HEK293T (cell line): ENCODE measurements at places on chromosomes 12 and 14.

- no peak for DNase-seq
Observed at GRCh38 chr12:5907807-5908206, 37.3 kb downstream of the ANO2 start.

DNA sequence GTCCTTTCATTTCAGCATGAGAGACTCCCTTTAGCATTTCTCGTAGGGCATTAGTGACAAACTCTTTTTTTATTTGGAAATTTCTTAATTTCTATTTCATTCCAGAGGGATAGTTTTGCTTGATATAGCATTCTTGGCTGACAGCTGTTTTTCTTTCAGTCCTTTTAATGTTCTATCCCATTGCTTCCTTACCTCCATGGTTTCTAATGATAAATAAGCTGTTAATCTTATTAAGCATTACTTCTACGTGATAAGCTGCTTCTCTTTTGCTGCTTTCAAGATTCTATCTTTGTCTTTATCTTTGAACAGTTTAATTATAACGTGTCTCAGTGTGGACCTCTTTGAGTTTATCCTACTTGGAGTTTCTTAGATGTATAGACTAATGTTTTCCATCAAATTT, 11.6 kb upstream of the TMEM63C start:
- no peak for DNase-seq

GRCh38 chr14:24785698-24786097, 151.7 kb upstream of the GZMB start:
- no peak for DNase-seq

GRCh38 chr14:42421377-42422078, 814.9 kb downstream of the LRFN5 start:
- no peak for DNase-seq

DNA sequence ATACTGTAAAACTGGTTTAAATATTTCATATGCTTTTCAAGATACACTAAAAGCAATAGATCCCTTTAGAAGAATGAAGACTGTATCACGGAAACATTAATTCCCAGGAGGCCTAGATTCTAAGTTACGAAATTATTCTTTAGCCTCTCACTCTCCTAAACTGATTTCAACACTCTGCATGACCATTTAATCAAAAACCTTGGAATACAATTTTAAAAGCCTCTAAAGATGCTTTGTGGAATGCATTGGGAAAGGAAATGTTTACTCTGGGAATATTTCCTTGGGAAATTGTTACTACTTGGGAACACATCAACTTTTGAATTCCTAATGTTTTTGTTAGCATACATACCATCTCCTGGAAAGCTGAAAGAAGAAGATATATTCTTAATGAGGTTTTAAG, 255.7 kb upstream of the FAR2 start:
- DNase-seq: no peak

- no peak for DNase-seq
Observed at GRCh38 chr12:106163712-106164111, 25.0 kb upstream of the NUAK1 start.

GRCh38 chr12:129779033-129779432, 124.8 kb downstream of the TMEM132D start:
- no peak for DNase-seq

- DNase-seq: no peak
Observed at GRCh38 chr12:97177481-97177880, 270.4 kb downstream of the NEDD1 start.

- no peak for DNase-seq
Observed at GRCh38 chr14:84856751-84857534, 673.0 kb upstream of the FLRT2 start.

DNA sequence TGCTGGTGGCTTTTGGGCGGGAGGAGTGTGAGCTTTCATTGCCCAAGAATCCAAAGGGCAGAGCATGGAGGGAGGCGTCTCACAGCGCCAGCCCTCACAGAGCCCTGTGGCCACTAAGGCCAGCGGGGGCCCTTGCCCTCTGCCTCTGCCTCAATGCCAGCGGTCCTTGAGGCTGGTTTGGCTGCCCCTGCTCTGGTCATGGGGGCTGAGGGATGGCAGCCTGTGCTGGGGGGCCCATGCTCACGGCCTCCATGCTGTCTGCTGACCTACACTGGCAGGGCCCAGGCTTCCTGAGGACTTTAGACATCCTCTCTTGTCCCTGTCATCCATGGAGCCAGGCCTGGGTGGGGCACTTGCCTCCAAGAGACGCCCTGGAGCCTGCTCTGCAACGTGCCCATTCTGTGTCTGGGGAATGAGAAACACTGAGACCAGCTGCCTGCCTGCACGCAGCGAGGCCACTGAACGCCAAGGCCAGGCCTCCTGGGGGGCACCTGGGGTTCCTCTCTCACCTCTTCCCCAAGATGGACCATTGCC, 143.4 kb downstream of the KIF26A start:
- DNase-seq: no peak

DNA sequence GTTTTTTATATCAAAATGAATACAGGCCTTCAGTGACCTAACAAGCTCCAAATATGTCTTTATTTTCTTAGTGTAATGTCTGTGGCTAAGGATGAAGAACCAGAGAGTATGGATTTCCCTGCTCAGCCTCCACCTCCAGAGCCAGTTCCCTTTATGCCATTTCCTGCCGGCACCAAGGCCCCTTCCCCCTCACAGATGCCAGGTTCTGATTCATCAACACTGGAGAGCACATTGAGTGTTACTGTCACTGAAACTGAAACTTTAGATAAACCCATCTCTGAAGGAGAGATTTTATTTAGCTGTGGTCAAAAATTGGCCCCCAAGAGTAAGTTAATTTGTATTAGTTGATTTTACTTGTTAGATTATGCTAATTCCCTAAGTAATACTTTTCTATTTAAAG, 61.0 kb downstream of the KIAA0586 start:
- DNase-seq: no peak

GRCh38 chr12:91379051-91379775, 196.6 kb upstream of the DCN start:
- no peak for DNase-seq

- no peak for DNase-seq
Observed at GRCh38 chr12:86796550-86796949, 540.4 kb upstream of the MGAT4C start.

- peak; percentile 21 for DNase-seq
Observed at GRCh38 chr14:105931808-105932483, 405.6 kb downstream of the TMEM121 start.

DNA sequence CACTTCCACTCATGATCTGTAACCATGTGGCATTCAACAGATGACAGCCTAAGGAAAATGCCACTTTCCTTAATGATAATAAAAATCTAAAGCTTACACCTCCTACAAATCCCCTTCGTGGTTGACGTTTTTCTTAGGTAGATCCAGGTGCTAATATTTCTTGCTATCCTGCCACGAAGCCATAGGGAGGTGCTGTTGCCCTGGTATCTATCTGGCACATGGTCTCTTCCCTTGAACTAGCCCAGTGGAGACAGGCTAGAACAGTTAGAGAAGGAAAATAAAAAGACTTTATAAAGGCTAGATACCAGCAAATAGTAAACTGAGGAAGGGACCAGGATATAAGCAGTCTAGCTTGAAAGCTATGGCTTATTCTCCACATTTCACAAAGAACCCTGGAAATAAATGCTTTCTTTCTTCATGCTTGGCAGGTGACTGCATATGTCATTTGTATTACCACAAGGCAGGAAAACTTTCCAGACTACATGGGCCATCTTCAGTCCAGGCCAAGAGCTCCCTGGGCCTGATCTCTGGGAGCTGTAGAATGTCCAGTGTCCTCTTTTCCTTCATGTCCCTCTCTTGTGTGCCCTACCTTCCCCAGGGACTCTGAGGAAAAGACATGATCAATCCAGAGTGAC, 15.3 kb downstream of the SPIC start:
- DNase-seq: peak; percentile 64

GRCh38 chr12:21801522-21802288, 27.2 kb upstream of the KCNJ8 start:
- no peak for DNase-seq

DNA sequence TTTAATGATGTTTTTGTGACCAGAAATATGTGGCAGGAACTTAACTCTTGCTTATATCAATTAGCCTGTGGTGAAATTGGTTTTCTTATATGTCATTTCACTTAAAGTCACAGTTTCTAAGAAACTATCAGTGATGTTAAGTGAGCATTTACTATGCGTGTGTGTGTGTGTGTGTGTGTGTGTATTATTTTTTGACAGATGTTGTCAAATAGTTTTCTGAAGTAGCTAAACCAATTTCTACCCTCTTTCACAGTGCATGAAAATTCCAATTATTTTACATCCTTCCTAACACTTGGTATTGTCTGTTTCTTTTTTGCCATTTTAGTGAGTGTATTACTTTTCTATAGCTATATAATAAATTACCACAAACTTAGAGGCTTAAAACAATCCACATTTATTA, 122.1 kb upstream of the CAND1 start:
- no peak for DNase-seq
